ENCODE measurements at places on chromosomes 6 and 20. TPM values are rescaled to one million over a fixed set of nuclear protein-coding genes. Genes with fewer than 3 reads are reported as not detected.

Gene PTPRT
- not detected for total RNA-seq

Gene OR2B6
- total RNA-seq = not detected

Gene NRN1
- not detected for total RNA-seq

Gene PRKN
- 5.2 TPM for total RNA-seq

Gene C6orf15
- total RNA-seq = not detected

Gene RSPO4
- total RNA-seq = 0.14 TPM

Gene FAXC
- total RNA-seq = not detected

Gene VSX1
- not detected for total RNA-seq

Gene IRF4
- 16.9 TPM for total RNA-seq

Gene METTL24
- total RNA-seq = not detected

Gene PAX1
- total RNA-seq = not detected

Gene RIPOR3
- total RNA-seq = not detected

Gene MCHR2
- total RNA-seq = not detected
